ENCODE measurements at places on chromosomes 6 and 20.

- no peak for DNase-seq
These were observed 9.5 kb upstream of the SRXN1 start for GRCh38 chr20:662277-663192.

GRCh38 chr20:20205862-20206236 lies 153.5 kb downstream of the CFAP61 start:
- no peak for DNase-seq

DNA sequence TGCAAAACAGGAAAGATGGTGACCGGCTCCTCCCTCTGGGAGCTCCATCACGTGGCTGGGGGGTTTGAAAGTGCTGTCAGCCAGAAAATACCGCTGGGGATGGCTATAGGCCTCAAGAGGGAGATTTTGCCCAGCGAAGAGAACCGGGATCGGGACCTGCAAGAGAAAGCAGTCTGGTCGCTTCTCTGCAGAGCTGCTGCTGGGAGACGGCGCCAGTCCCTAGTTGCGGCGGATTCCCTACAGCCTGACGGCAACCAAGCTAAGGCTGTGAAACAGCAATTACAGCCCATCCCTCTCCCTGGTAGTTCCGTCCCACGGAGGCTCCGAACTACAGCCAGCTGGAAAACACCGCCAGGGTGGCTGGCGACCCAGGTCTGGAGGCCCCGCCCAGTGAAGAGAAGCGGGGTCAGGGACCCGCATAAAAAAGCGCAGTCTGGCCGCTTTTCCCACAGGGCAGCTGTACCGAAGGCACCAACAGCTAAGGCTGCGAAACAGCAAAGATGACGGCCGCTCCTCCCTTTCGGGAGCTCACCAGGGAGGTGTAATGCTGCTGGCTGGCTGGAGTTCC lies 238.1 kb upstream of the IRAK1BP1 start:
- DNase-seq: no peak

DNA sequence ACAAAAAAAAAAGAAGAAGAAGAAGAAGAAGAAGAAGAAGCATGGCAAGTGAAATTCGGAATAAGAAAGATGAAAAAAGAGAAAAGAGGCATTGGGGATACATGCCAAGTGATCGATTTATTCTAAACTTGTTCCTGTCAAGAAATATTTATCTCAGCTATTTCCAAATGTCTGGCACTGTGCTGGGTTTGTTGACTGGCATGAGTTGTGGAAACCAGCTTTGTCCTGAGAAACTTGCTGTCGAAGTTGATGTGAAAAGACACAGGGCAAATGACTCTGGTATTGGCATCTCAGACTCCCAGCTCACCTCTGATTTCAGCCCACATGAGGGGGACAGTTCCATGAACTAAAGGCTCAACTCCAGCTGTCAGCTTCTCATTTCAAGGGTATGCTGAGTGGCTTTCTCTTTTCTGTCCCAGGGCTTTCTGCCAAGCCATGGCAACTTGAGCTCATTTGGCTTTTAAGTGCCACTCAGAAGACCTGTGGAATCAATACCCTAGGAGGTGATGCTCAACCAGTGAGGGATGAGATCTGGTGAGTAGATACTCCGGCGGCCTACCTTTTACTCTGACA lies 253.3 kb upstream of the JAG1 start:
- DNase-seq: no peak

DNA sequence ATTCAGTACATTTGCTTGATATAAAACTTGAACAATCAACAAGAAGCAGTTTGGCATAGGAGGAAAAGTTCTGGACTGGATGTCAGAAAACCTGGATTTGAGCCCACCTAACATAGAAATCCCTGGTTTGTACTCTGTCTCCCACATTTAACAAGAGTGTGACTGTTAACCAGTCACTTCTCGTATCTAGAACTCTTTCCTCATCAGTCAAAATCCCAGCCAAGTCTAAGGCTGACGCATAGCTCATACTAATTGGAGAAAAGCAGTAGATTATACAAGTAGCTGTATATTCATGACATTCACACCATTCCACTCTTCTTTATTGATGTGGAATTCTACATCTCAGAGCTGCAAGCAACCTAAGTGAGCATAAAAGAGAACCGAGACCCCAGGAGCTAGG lies 222.7 kb downstream of the PHACTR1 start:
- DNase-seq: no peak

GRCh38 chr6:132607544-132608233 lies 16.4 kb downstream of the TAAR2 start:
- DNase-seq: no peak

GRCh38 chr6:25275436-25275835 lies 3.7 kb upstream of the CARMIL1 start:
- no peak for DNase-seq

GRCh38 chr20:25629816-25630499 lies 6.1 kb upstream of the NANP start:
- DNase-seq: no peak

DNA sequence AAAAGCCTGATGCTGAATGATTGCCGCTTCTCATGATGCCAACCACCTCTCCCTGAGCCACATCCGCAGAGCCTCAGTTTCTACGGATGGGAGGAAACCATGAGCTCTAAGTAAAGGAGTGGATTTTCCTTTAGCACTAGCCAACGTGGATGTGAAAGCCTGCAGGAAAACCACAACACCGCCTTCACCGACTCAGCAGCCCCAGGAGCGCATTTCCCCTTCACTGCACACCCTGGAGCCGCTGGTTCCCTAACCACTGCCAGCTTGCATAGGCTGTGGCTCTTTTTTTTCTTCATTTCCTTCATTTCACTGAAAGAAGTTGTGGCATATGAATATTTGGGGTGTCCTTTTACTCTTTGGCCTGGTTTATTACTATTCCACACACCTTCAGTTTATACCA lies 50.5 kb upstream of the SSTR4 start:
- DNase-seq: no peak

GRCh38 chr20:3222635-3223600 lies 13.6 kb downstream of the ITPA start:
- DNase-seq: no peak

DNA sequence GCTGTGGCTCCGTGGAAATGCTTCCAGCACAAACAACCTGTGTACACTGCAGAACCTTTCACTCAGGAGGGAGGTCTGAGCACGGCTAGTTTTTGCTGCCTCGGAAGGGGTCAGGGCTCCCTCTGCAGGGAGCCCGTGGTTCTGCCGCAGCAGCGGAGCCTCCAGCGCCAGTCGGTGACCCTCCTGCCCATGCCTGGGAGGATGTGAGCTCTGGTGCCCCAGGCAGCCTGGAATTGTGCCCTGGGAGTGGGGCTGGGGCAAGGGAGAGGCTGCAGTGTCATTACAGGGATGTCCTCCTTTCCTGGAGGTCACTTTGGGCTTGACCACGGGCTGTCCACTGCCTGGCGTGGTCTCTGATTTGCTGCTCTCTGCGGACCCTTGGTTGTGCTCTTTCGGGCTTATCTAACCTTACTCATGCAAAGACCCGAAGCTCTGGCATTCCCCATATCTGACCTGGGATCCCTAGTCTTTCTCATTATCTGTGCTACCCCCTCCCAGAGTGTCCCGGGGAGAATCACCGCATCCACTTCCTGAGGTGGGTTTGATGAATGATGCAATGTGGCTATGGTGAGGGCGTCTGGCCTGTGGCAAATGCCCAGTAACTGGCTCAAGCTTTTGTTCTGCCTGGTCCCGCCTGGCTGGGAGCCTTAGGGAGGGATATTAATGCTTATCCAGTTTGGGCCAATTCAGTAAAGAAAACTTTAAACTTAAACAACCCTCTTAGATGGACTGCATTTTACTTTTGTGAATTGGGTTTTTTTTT lies 59.6 kb upstream of the TAGAP start:
- DNase-seq: peak; percentile 58

DNA sequence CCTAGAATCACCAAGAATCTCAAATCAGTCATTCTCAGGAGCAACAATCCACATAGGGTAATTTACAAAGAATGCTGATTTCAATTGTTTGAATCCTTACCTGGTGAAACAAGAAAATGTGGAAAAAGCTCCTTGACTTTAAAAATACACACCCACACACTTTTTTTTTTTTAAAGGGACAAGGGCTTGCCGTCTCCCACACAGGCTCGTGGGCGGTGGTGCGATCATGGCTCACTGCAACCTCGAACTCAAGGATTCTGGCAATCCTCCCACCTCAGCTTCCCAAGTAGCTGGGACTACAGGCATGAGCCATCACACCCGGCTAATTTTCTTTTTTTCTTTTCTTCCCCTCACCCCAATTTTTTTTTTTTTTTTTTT lies 30.7 kb downstream of the PARD6B start:
- no peak for DNase-seq

All from effector memory CD4-positive, alpha-beta T cell (primary cell).